ENCODE measurements at places on chromosomes 3 and 15. TPM values are rescaled to one million over a fixed set of nuclear protein-coding genes. Genes with fewer than 3 reads are reported as not detected.

DNA sequence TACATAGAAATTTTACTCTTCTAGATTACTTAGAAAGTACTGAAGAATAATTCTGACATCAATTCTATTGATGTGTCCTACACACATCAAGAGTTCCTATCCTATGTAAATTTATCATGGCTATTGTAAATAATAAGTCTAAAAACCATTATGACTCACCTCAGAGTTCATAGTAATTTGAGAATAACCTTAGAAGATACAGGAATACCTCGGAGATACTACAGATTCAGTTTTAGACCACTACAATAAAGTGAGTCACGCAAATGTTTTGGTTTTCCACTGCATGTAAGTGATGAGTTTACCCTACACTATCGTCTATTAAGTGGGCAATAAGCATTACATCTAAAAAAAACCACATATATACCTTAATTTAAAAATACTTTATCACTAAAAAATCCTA is 74.8 kb downstream of the NR1I2 start:
- DNase-seq: no peak

Gene TUSC7
- not detected for polyA plus RNA-seq

DNA sequence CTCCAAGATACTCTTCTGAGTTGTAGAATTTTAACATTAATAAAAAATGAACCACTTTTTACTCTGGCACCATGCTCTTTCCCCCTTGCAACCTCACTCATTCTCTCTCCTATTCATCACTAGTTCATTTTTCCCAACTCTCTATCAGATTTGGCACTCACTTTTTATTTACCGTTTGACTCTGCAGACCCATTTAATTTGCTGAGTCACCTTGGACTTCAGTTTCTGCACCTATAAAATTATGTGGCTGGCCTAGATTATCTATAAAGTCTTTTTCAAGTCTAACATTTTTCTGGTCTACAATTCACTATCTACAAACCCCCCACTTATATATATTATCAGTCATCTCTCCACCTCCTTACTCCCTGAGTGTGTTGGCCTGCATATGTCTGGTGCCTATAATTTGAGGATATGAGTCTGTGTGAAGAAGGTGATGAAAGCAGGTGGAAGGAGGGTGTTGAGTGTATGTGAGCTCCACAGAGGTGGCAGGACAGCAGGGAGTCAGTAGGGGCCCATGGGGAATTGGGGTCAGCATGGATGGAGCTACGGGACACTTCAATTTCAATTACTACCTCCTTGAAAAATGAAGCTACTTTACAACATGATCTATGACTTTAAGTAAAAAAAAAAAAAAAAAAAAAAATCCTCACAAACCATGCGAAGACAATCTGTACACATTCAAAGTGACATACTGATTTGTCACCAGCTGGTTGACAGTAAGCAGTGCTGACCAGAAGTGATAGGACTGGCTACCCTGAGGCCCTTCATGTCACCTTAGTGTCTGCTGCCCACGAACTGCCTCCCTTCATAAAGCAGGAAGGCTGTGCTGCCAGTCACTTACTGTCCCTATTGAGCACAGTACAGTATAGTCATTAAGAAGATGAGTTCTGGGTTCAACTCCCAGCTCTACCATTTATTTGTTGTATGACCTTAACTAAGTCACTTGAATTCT is 334.2 kb upstream of the IL12A start:
- no peak for DNase-seq

Gene MYO1E
- 7.1 TPM for polyA plus RNA-seq

Gene SOX14
- not detected for polyA plus RNA-seq

GRCh38 chr3:32495085-32495484 is 7.6 kb downstream of the CMTM6 start:
- no peak for DNase-seq

DNA sequence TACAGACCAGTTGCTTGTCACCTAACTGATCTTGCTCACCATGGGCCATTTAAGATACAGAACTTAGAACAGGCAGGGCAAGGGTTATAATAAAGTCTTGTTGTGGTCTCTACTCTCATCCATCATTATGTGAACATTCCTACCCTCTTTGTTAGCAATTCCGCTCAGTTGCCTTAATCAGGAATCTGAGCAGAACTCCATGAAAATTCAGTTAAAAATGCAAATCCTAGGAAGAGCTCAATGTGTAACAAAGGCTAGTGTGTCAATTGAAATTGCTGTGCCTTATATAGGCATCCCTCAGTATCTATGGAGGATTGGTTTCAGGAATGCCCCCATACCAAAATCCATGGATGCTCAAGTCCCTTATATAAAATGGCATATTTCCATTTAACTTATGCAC is 44.5 kb downstream of the CP start:
- DNase-seq: no peak

Gene SIDT1
- 9.5 TPM for polyA plus RNA-seq

Gene CCDC13
- polyA plus RNA-seq: 0.61 TPM

DNA sequence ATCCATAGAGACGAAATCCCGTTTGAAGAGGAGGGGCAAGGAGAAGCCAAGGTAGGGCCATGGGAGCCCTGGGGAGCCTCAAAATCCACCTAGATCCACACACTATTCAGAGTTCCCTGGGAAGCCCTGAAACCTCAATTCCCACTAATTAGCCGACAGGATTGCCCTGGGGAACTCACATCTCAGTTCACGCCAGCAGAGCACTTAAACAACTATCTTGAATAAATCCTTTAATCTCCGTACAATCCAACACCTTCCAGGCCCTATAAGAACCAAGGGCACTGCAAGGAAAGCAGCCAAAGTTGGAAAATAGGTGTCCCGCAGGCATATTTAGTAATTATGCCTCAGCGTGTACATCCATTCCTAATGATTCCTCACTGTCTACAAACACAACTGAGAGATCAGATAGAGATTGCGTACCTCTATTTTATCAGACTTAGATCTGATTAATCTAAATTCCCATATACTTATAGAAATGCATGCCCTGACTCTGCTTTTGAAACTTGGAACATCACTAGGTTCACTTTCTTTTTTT is 25.6 kb upstream of the EIF4A2 start:
- no peak for DNase-seq
